ENCODE measurements at places on chromosomes 12 and 14.

GRCh38 chr12:91401190-91401589 lies 218.6 kb upstream of the DCN start:
- DNase-seq = no peak

DNA sequence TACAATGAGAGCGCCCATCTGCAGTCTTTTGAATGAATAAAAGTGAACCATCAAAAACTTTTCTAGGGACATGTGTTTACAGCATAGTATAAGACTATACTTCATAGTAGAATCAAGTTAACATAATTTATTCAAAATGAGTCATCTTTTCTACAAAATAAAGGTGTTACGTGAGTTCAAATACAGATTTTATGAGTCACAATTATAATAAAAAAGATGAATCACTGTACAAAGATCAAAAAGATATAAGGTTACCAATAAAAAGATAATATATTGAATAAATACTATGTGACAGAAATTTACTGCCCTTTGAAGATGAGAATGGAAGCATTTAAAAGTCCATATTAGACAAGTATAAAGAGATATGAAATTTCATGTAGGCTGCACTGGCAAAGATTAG lies 2.8 kb downstream of the MBIP start:
- DNase-seq = no peak

- DNase-seq = no peak
These were observed 26.5 kb downstream of the ARL6IP4 start for GRCh38 chr12:123006977-123007376.

DNA sequence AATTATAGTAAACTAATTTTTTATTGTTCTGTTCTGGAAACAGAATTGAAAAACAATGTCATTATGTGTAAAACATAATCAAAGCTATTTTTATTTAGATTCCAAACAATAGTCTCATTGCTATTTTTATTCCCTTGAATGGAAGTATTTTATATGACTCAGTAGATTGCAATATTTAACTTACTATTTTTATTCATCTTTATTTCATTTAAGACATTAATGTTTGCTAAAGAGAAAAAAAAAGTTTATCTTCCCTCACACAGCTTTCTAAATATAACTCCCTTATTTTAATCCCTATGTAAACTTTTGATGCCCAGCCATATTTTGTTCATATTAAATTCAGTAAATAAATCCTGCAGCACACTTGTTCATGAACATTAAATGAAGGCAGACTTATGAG lies 622.4 kb downstream of the SLC6A15 start:
- no peak for DNase-seq

DNA sequence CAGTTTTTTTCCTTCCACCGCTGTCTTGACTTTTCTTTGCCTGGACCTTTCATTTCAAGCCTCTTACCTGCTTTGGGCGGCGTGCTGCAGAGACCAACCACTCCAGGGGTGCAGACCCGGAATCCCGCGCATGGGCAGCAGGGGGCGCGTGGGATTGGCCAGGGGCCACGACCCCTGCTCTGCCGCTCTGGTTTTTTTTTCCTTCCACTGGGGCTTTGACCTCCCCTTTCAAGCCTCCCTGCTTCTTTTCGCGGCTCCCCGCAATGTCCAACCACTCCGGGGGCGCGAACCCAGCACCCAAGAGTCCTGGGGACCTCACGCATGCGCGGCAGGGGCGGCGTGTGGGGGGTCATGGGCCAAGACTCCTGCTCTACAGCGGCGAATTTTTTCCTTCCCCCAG lies 325.1 kb downstream of the ALG10 start:
- no peak for DNase-seq

DNA sequence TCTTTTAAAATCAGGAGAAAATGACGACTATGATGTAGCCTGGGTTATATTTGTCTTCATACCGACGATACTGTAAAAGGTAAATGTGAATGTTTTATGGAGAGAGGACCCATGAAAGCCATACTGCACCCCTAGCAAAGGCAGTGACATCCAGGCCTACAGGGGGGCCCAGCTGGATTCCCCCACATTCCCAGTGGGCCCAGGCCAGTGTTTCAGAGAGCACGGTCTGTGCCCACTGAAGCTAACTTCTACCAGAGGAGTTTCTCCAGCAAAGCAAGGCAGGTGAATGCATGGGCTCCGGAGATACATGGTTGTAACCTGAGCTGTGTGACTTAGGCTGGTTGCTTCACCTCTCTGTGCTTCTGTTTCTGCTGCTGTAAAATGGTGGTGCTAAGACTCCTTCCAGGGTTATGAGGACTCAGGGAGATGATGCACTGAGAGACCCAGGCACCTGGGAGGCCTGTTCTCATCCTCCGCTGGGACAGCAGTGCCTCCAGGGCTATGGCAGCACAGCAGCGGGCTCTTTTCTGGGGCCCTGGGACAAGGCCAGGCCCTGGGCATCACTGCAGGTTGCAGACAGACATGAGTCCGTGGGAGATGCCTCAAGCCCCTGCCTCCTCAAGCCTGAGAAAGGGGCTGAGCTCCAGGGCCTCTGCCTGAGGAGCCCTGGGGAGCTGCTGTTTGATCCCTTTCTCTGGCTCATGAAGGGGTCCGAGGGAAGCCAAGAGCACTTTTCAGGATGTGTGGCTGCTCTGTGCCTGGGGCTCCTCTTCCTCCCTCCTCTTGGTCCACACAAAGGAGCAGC lies 73.7 kb downstream of the SERPINA3 start:
- DNase-seq = no peak

GRCh38 chr14:61196792-61197191 lies 84.3 kb downstream of the TMEM30B start:
- DNase-seq = no peak

GRCh38 chr12:15823360-15824128 lies 34.4 kb upstream of the EPS8 start:
- no peak for DNase-seq
